Suprapubic skin (tissue), 4 donors: ENCODE measurements at places on chromosomes 6 and 20. TPM values are rescaled to one million over a fixed set of nuclear protein-coding genes. Genes with fewer than 3 reads are reported as not detected.

DNA sequence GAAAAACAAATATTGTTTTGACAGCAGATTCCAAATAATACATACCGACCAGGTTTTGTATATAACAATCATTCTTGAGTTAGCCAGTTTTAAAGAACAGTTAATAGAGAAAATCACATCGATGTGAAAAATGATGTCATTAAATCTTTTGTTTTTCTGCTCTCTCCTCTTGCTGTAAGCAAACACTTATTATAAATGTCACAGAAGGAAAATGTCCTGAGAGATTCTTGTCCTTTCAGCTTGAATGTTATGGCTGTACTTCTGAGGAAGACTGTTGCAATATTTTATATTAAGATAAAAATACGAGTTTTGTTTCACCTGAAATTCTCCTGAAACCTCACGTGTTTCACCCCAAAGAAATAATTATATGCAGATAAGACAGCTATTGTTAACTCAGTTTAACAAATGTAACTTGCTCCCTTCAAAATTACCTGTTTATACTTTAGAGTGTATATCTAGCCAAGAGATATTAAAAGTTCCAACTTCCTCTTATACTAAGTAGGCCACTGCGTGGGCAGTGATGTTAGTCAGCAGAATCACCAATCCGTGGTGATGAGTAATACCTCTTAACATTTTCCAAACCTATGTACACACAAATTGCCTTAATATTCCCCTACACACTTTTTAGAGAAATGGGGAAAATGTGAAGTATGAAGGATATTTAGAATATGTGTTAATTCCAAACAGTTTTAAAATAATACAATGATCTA, 1111.4 kb upstream of the CITED2 start:
- DNase-seq: no peak

DNA sequence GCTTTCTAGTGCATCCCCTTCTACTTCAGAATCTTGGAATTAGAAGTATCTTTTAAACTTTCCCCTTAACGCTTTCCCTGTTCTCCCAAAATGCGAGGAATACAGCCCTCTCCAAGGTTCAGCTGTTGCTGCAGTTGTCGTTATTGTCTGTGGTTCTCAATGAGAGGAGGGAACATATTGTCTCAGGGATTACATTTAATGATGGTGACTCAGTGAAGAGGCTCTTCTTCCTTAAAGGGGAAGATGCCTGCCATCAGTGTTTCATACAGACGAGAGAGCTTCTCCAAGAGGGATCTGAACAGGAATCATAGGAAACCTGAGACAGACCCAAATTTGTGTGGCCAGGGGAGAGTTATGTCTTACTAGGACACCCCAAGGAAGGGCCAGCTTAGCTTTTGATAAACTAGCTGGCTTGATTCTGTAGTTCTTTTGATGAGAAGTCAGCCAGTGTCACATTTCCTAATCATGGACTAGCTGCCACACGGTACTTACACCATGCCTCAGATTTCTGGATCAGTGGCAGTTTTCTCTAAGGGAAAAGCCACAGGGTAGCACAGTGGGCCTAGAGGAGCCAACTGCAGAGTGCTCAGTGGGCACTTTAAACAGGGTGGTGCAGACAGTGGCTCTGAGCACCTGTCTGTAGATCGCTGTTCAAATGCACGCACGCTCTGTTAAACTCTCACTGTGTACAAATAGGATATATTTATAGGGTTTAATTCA, 59.7 kb upstream of the TMEM181 start:
- no peak for DNase-seq

DNA sequence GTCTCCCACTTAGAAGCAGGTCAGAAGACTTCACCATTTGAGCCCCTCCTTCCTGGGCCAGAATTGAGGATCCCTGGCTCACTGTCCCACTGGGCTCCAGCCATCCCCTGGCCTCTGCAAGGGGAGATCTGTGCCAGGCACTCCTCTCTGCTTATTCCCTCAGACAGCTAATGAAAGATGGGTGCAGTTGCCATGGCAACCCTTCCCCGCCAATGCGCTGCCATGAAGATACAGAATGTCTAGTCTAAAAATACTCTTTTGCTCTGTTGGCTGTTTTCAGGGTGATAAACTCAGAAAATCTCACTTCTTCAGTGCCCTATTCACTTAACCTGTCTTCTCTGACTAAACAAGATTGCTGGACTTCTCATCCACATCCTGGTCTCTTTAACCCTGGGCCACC, 13.6 kb upstream of the TTLL2 start:
- DNase-seq: no peak

GRCh38 chr20:24503352-24503931, 34.0 kb downstream of the SYNDIG1 start:
- DNase-seq: no peak

DNA sequence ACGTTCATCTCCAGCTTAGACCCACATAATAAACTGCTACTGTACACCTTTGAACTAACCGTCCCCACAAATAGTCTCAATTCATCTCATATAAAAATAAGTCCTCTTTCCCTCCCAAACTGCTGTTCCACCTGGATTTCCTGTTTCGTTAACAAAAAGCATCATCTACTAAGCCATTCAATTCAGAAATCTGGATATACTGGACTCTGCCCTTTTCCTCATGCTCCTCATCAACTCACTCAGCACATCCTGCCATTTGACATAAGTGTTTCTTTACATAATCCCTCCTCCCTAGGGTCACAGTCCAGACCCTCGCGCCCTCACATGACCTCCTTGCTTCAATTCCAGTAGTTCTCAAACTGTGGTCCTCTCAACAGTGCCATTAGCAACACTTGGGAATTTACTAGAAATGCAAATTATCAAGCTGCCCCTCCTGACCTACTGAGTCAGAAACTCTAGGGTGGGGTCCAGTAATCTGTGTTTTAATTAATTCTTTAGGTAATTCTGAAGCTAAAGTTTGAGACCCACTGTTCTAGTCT, 4.5 kb downstream of the MKKS start:
- DNase-seq: no peak

Gene PI16
- total RNA-seq: 17.2 TPM

DNA sequence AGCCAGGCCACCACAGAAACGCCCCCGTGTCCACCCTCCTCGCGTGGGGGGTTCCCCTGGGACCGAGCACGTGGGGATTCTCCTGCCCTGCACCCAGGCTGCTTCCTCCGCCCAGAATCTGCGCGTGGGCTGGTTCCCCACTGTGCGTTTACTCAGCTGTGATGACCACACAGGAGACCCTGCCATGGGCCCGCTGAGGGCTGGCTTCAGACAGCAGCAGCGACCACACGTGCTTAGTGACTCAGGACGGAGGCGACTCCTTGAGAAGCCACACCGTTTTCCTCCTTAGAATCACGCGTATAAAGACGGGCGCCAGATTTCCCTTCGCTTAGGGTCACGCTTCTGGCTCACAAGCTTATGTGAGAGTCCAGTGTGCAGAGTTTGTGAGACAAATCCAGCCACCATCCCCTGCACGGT, 63.9 kb upstream of the PDE10A start:
- DNase-seq: no peak

DNA sequence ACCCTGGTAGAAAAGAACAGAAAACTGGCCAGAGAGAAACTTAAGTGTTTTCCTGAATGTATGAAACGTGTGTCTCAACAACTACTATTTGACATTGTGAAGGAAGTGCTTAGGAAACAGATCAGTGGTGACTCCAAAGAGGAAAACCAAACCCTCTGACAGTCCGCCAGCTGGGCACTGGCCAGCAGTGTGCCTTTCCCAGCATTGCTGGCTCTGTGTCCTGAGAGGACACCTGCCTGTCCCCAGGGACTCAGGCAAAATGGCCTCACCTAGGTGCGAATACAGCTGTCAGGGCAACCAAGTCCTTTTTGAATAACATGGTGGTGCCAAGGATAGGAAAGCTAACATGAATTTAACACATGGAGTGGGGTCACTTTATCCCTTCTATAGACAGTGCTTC, 72.5 kb downstream of the NDUFAF5 start:
- no peak for DNase-seq

Gene TNFRSF6B
- total RNA-seq: 16.1 TPM

Gene NT5E
- 1.1 TPM for total RNA-seq

Gene BTNL2
- total RNA-seq: not detected

Gene LY6G5B
- total RNA-seq: 11.6 TPM

- no peak for DNase-seq
Observed at GRCh38 chr6:4607793-4608192, 168.4 kb upstream of the CDYL start.

- DNase-seq: no peak
Observed at GRCh38 chr6:25411316-25411950, 132.3 kb downstream of the CARMIL1 start.

DNA sequence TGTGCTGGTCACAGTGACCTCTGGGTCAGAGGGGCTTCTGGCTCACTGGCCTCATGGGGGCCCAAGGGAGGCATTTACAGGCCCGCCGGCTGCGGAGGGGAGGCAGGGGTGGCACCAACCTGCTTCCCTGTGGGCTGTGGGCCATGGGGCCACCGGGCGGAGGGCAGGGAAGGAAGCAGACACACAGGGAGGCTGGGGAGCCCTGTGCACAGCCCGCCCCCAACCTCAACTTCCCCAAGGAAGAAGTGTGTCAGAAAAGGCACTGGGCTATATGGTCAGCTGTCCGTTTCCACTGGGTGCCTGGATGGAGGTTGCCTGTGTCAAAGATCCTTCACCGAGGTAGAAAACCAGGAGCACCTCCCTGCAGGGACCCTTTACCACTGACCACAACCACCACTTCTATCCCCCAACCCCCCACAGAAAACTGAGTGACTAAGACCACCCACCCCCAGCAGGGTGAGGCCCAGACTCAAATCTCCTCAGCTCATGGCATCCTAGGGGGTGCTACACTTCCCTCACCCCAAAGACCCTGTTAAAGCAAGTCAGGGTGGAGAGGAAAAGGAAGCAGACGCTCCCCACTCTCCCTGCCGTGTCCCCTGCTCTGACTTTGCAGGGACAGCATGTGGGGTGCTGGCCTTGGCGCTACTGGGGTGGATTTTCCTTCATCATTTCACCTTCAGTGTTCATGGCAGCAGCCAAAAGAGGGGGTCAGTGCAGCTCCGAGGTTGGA, 5.6 kb downstream of the CST3 start:
- no peak for DNase-seq

GRCh38 chr6:104322841-104323240, 536.9 kb downstream of the HACE1 start:
- no peak for DNase-seq

DNA sequence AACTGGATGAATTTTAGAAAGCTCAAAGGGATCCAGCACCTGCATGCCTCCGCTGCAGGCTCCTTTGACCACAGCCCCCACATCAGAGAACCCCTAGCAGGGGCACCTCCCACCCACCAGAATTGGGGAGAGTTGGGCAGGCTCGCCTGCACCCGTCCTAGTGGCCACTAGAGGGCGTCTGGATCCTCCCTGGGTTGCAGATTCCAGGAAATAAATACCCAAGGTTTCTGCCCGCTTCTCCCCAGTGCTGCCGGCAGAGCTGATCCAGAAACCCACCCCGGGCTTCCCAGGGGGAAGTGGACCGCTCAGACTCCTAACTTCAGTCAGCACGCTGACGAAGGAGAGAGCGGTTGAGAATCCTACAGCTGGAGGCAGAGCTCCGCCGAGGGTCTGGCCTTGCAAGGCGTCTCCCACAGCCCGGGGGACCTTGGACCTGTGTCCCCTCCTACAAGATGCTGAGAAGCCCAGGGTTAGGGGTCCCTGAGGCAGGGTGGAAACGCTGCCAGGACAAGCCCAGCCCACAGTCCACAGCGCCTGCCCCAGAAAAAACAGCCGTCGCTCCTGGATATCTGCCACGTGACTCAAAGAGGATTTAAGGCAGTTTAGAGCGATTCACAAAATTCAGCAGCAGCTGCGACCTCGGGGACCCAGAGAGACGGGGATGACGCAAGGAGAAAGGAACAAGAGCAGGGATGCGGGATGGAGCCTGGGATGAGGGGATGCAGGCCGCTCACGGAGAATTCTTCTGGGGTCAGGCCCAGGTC, 32.6 kb upstream of the PHACTR3 start:
- DNase-seq: no peak

Gene ZNF311
- 0.47 TPM for total RNA-seq

- DNase-seq: no peak
Observed at GRCh38 chr6:610882-611281, 46.0 kb downstream of the HUS1B start.

GRCh38 chr20:25280574-25281535, 33.0 kb downstream of the PYGB start:
- peak; percentile 70 for DNase-seq

GRCh38 chr6:90715093-90715655, 128.3 kb upstream of the MAP3K7 start:
- DNase-seq: no peak

Gene GNAS-AS1
- total RNA-seq: not detected

GRCh38 chr6:36083446-36083845, 46.9 kb upstream of the MAPK13 start:
- no peak for DNase-seq

- DNase-seq: no peak
Observed at GRCh38 chr20:32945710-32946221, 58.5 kb downstream of the SUN5 start.

Gene MAFB
- total RNA-seq: 25.7 TPM

Gene RRAGD
- 18.8 TPM for total RNA-seq

GRCh38 chr6:3737149-3737830, 14.2 kb downstream of the PXDC1 start:
- no peak for DNase-seq

GRCh38 chr20:48025661-48026060, 240.4 kb upstream of the SULF2 start:
- no peak for DNase-seq

- DNase-seq: no peak
Observed at GRCh38 chr6:169144356-169144755, 109.3 kb downstream of the THBS2 start.

Gene GPR6
- total RNA-seq: not detected

GRCh38 chr6:5089481-5090438, 4.6 kb downstream of the PPP1R3G start:
- no peak for DNase-seq

DNA sequence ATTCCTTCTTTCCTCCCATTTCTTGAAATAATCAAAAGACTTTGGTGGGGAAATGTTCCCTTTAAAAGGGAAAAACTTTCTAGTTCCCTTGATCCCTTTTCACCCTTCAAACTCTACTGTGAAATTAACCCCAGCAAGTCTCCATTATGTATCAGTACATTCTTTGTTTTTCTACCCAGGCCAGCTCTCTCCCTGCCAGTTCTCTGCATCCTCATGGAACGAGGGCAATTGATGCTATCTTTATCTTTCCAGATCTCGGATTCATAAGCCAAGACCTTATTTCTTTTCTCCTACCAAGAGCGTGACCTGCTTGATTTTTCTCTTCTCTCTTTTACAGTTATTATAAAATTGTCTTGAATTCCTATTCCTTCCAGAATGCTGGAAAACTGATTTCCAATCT, 75.8 kb downstream of the ADGRB3 start:
- DNase-seq: no peak

GRCh38 chr6:135412761-135413160, 84.8 kb downstream of the AHI1 start:
- no peak for DNase-seq

DNA sequence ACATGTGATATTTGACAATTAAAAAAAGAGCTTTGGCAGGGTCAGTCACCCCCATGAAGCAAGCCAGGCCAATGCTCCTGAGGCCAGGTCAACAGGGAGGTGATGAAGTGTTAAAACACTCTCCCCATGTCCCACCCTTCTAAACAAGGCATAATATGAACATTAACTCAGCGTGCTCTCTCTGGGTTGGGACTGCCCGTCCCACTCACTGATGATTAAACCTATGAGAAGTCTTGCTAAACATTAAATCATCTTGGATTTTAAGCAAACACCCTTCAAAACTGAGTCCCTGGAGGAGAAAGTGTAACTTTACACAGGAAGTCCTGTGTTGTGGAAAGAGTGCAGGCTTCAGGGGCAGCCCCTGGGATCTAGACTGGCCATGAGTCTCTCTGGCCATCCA, 558.5 kb downstream of the CD83 start:
- no peak for DNase-seq

Gene FAM83B
- 100 TPM for total RNA-seq
